Cardiac septum (tissue), 1 donor: ENCODE measurements at places on chromosomes 1 and 21. TPM values are rescaled to one million over a fixed set of nuclear protein-coding genes. Genes with fewer than 3 reads are reported as not detected.

OLIG2 gene
- total RNA-seq = not detected

PLA2G2C gene
- total RNA-seq = not detected

HES5 gene
- 2.0 TPM for total RNA-seq

MYOG gene
- total RNA-seq = 0.16 TPM

CD1E gene
- total RNA-seq = not detected

IL10 gene
- total RNA-seq = 0.43 TPM

- peak; percentile 57 for DNase-seq
These were observed 110.9 kb upstream of the IRF2BP2 start for GRCh38 chr1:234720709-234721441.
